ENCODE measurements at places on chromosomes 12 and 14.

- peak; percentile 61 for DNase-seq
These were observed 10.3 kb downstream of the TBPL2 start for GRCh38 chr14:55430024-55430690.

DNA sequence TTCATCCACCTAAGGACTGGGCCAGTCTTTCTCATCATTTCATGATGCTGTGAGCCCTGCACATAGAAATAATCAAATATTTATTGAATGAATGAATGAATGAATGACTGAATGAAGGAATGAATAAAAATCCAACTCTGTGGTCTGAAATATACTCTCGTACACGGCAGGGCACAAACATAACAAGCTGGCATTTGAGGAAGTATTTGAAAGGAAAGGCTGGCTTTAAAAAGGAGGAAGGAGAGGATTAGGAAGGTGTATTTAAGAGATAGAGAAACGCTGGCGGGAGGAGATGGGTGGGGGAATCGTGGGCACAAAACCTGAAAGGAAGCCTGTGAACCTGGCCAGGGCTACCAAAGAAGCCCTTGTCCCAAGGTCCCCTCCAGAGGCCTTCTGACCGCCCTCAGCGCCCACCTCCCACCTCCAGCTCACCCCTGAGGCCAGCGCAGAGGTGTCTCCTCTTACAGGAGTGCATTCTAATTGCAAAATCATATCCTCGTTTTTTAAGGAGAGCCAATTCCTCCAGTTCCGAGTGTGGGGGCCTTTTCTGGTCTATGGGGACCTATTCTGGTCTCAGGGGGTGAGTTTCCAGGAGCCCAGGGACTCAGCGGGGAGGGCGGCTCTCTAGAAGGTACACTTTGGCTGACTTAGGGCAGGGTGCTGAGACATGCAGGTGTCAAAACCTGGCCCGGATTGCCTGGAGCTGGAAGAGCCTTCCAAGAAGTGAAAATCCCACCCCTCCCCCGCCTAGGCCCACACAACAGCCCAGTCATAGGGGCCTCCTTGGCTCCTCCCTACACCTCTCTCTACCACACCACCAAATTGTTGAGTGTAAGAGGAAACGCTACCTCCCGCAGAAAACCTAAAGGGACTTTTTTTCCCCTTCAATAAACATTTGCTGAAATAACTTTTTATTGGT, 8.7 kb upstream of the JDP2 start:
- peak; percentile 67 for DNase-seq

DNA sequence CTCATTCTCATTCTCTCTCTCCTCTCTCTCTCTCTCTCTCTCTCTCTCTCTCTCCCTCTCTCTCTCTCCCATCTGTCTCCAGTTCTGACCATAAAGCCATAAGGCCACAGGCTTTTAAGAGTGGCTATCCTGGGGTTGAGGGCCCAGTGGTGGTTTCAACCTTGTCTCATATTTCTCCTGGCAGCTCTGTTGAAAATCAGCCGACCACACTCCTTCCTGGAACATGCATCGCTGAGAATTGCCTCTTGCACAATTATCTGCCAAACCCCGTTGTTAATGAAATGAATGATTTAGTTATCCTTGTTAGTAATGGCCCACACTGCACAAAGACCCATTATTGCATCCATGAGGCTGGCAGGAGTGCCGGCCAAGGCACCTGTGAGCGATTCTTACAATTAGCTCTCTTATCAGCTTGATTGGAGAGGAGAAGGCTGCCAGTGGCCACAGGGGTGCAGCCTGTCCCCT, 30.4 kb upstream of the KCNA5 start:
- no peak for DNase-seq

GRCh38 chr12:115121053-115121452, 437.1 kb upstream of the TBX3 start:
- DNase-seq = no peak

GRCh38 chr12:130126023-130126432, 36.2 kb upstream of the FZD10 start:
- no peak for DNase-seq

GRCh38 chr14:34592623-34593022, 37.3 kb downstream of the SNX6 start:
- no peak for DNase-seq

DNA sequence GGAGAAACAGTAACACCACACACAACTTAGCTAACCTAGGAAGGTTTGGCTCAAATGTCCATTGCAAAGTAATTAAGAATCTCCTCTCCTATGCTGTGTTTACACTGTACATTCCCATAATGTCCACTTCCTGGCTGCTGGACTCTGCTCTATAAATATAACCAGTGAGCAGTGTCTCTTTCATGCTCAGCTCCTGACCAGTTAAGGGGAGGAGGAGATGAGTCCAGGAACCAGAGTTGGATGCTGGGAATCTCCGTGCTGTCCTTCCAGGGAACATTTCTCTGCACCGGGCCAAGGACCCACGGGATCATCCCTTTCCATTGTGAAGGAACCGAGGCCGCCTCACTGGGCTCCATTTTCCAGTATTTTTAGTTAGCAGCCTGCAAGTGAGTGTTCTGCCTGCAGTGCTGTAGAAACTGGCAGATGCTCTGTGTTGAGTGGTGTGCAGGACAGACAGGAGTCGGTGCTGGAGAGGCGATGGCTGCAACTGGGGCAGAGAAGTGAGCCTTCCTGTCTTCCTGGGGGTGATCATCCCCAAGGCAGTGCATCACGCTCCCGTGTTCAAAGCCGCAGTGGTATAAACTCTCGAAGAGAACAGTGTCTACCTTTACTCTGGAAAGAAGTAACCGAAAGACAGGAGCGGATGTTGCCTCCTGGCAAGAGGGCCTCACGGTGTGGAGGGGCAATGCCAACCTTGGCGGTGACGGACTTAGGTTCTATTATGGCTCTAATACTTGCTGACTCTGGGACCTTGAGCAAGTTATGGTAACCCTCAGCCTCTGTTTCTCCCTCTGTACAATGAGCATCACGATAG, 195.5 kb downstream of the CACNA1C start:
- DNase-seq = peak; percentile 28

DNA sequence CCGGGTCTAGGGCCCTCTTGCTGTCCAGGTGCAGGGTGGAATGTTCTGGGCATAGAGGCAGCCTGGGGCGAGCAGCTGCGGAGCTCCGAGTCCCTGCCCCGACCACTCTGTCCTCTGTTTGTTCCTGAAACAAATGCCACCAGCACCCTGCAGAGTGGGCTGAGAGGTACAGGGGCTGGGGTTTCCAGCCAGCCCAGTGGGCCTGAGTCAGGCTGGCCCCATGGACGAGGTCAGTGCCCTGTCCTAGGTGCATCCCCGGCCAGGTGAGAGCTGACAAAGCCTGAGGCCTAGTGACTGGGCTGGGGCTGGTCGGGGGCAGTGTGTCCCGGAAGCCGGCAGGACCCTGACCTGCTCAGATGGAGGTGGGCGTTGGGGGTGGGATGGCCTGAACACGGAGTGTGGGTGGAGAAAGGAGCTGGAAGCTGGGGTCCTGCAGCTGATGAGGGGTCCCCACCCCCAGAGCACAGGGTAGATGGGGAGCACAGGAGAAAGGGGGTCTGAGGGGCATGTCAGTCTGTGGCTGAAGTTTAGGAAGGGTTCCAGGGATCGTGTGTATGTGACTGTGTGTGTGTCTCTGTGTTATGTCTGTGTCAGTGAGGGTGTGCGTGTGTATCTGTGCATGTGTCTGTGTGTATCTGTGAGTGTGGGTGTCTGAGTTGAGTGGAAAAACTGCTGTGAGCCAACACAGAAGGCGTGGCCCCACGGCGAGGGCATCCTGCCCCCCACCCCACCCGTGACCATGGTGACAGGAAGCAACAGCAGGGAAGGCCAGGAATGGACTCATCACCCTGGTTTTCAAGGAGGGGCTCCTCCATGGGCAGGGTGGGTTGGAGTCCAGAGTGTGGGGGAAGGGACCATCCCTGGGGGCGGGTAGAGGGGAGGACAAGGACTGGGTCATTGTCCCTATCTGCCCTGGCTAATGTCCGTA, 2.4 kb upstream of the CRIP1 start:
- DNase-seq = peak; percentile 60

DNA sequence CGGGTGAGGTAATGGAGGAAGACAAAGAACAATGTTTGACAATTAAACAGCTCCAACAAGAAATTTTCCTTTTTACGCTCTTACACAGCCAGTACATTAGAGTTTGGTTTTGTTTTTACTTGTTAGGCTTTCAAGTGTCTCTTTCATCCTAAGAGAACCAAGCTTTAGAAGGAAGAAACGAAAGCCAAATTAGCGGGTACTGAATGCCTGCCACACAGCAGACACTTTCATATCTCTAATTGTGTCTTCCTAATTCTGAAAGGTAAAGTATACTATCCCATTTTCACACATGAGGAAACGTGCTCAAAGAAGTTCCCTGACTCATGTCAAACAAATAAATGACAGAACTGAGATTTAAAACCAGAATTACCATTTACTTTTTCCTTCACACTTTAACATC, 65.0 kb downstream of the CDK17 start:
- DNase-seq = no peak
